Activated CD8-positive, alpha-beta memory T cell treated with anti-CD3 and anti-CD28 coated beads for 48 hours (primary cell): ENCODE measurements at places on chromosomes 11 and 22.

GRCh38 chr11:8690374-8691342, 8.1 kb downstream of the RPL27A start:
- no peak for DNase-seq

GRCh38 chr11:12963051-12963450, 46.1 kb upstream of the RASSF10 start:
- DNase-seq: no peak

GRCh38 chr22:25085156-25085555, 114.5 kb upstream of the CRYBB3 start:
- no peak for DNase-seq

DNA sequence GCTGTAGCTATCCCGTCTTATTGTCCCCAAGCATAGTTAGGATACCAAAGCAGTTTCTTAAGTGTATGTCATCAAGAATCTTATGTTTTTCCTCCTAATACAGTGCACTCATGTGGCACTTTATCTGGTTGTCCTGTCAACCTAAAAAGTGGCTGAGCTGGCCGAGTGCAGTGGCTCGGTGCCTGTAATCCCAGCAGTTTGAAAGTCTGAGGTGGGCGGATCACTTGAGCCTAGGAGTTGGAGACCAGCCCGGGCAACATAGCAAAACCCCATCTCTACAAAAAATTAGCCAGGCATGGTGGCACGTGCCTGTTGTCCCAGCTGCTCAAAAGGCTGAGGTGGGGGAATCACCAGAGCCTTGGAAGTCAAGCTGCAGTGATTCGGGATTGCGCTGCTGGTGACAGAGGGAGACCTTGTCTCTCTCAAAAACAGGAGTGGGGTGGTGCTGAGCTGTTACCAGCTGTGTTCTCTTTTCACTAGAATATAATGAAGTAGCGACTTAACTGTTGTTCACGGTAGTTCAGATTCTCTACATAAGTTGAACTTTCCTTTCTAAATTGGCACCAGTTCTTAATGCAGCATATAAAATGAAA, 48.1 kb downstream of the EP300 start:
- no peak for DNase-seq

DNA sequence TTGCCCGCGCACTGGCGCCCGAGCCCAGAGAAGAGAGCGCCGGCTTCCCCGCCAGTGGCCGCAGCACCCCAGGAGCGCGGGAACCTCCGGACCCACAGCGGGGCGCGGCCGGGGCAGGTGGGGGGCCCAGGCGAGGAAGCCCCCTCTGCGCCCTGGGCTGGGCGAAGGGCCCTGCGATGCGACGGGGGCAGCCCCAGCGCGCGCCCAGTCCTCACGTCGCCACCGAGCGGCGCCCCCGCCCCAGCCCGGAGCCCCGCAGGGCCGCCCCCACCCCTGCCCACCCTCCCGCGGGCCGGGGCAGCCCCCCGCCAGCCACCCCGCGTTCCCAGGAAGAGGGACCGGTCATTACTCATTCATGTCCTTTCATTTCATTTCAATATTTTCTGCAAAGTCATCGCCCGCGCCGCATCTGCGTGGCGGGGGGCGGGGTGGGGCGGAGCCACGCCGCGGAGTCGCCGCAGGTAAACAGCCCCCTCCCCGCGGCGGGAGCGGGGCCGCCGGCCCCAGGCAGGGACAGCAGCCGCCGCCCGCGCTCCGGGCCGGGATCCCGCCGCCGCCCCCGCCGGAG, 673 bp upstream of the PANX2 start:
- no peak for DNase-seq

GRCh38 chr22:39349967-39350726, at the start of gene SYNGR1:
SYNGR1 (plus strand) TSS chr22:39349991; CDS start chr22:39350011, 20 bp downstream.
- DNase-seq: no peak

DNA sequence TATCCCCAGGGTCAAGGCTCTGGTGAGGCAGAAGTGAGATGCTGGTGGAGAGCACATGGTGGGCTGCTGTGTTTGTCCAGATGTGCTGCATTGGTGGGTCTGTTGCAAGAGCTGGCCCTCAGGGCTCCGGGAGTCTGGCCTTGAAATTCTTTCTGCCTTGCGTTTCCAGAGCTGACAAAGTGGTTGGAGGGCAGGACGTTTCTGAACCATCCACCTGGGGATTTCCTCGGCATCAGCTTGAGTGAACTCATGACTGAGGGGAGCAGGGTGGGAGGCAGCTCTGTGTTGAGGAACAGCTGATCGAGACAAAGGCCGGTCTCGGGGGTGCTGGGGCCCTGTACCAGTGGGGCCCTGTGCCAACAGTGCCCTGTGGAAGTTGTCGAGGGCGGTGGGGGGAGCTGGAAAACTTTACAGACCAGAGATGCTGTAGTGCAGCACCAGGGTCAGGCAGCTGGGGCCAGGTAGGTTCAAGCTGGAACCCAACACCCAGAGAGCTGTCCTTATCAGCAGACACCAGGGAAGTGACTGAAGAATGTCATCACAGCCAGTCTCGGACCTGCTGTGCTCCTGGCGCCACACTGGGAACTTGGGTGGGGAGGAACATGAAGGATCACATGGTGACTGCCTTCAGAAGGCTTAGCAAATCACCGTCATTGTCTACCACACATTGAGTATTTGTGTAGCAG, 4.9 kb downstream of the TSKU start:
- DNase-seq: no peak

- no peak for DNase-seq
Observed at GRCh38 chr11:627308-627576, 261 bp upstream of the SCT start.

GRCh38 chr22:47040486-47041270, 278.2 kb downstream of the TBC1D22A start:
- DNase-seq: no peak

DNA sequence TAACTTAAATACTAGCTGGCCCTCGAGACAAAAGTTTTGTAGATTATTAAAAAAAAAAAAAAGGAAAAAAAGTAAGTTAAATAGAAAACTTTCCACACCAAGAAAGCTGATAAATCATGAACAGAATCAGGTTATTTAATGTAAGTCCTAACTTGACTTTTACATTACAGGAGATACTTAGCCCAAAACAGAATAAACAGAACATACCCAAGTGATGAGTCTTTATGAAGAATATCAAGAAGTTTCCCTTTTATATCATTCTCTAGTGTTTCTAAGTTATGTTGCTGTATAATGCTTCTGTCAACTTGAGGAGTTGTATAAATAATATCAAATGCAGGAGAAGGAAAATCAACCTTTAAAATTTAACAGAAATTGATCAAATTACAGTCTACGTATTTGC, 44.5 kb upstream of the RPS13 start:
- no peak for DNase-seq

DNA sequence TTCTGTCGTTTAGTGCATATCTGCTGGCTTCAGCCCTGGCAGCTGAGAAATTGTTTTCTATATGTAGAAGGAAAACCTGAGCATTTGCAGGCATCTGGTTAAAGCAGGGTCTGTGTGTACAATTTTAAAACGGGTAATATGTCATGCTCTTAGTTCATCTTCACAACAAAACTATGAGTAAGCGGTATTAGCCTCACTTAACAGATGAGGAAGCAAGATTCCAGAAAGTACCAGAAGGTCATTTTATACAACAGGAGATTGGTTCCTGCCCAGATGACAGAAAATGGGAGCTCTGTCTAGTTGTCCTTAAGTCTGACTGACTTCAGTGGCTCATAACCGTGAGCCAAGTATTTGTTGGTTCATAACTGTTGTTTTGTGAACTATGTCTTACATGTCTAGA, 1.1 kb downstream of the TIMM10B start:
- no peak for DNase-seq

DNA sequence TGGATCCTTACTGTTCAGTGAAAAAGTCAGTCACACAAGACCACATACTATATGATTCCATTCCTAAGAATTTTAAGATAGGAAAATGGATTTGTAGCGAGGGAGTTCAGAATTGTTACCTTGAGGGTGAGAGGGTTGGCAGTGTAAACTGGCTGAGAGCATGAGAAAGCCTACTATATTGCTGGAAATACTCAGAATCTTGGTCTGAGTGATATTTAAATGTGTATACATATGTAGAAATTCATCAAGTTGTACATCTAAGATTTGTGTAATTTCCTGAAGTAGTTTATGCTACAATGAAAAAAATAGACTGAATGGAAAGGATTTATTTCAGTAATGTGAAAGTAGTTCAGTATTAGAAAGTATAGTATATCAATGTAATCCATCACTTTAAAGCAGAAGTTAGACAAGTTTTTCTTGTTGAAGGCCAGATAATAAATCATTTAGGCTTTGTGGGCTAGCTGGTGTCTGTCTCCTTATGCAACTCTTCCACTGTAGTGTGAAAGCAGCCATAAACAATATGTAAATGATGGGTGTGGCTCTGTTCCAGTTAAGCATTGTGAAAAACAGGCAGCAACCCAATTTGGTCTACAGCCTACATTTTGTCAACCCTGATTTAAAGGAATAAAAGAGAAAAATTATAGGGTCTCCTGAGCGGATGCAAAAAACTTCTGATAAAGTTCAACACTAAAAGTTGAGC, 127.2 kb upstream of the THY1 start:
- DNase-seq: no peak

GRCh38 chr11:128843198-128843785, 23.8 kb downstream of the KCNJ1 start:
- no peak for DNase-seq

DNA sequence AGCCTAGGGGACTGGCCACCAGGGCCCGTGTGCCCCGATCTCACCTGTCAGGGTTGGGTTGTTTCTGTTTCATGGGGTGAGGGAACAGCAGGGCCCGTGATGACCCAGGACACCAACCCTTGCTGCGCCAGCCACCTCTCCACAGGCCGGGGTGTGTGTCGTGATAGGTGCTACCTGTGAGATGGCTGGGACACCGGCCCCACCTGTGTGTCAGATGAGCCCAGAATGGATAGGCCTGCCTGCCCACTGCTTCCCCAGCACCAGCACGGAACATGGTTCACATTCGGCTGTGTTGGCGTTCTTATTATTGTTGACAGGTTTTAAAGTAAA, 7.1 kb downstream of the CLDN5 start:
- DNase-seq: no peak

DNA sequence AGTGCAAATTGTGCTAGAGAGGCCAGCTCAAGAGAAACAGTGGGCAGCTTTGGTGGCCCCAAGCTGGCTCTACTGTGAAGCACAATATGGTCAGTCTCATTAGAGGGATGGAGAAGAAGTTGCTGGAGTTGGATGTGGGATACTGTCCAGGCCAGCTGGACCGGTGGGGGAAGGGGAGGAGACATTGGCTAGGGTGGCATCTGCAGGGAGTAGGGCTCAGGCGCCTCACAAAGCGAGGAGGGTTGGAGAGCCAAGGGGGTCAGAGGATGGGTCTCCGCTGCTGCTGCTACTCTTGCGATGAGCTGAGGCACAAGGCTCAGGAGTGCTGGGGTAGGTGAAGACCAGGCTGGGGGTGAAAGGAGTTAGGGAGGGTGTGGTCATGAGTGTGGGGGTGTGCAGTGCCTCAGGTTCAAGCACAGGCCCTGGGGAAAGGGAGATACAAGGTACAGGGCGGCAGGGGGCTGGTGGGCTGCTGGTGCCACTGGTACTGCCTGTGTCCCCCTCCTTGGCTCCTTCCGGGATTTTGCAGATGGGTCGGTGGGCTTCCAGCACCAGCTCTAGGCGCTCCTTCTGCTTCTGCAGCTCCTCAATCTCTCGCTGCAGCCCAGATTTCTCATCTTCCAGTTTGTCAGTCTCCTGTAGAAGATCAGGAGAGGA, 2.3 kb downstream of the CCDC85B start:
- no peak for DNase-seq

DNA sequence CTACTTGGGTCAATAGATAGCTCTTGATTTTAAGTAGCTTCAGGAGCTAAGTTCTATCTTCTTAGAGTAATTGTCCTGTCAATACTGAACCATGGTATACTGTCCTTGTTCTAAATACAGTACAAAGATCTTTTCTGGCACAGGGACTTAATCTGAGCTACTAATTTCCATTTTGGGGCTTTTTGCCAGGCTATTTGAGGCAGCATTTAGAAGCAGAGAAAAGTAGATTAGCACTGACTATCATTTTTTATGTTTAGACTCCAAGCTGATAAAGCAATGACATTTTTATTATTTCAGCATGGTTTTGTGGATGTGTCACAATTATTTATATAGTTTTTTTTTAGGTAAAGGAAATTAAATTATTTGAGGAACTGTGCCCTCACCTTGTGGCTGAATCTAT, 163.2 kb downstream of the FAT3 start:
- no peak for DNase-seq

DNA sequence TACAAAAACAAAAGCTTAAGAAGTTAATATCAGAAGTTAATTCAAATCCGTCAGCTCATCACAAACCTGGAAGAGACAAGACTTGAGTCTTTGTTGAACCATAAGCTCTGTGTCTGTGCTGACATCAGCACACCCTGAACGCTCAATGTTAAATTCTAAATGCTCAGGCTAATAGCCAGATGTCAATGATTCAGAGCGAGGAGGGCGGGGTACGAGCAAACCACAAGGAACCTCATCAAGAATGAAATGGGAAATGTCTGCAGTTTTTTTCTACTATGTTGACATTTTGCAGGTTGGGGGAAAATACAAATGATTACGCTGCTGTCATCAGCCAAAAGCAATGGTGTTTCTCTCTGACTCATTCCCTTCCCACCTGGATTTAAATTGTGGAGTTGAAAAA, 1057.2 kb downstream of the NTM start:
- no peak for DNase-seq

DNA sequence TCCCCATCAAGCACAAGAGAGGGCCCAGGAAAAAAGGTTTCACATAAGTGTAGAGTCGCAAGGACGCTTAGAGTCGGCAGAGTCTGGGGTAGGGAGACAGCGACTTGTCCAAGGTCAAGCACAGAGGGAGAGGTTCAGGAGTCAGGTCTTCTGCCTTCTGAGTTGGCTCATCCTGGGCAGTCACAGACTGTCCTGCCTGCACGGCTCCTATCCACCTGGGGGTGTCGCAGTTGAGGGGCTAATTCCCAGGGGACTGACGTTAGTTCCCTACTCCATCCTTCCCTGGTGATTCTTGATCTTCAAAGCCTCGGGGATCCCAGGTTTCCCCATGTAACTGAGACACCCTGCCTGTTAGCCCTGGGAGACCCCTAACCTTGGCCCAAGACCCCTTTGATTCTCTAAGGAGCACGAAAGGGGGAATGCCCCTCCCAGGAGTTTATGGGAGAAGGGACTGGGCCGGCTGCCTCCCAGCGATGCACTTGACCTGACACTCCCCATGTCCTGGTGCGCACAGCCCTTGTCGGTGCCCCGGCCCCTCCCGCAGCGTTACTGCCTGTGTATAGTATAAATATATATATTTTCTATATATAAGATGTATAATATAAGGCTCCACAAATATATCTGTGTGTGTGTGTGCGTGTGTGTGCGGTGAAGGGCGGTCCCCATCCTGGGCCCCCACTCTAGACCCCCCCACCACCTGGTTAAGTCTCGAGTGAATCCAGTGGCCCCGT, 14.7 kb upstream of the TAB1 start:
- DNase-seq: no peak

- DNase-seq: no peak
Observed at GRCh38 chr22:44136112-44136511, 44.6 kb upstream of the PARVG start.

- DNase-seq: no peak
Observed at GRCh38 chr11:134907636-134908035, 495.6 kb upstream of the B3GAT1 start.

GRCh38 chr11:128291007-128291406, 296.4 kb downstream of the ETS1 start:
- DNase-seq: no peak

- no peak for DNase-seq
Observed at GRCh38 chr22:49213731-49214352, 613.8 kb downstream of the BRD1 start.

GRCh38 chr11:72274435-72274834, 30.5 kb upstream of the PHOX2A start:
- no peak for DNase-seq
